ENCODE measurements at places on chromosomes 13 and 19.

GRCh38 chr13:93425411-93425810 is 198.8 kb downstream of the GPC6 start:
- peak; percentile 28 for DNase-seq

GRCh38 chr13:49521224-49521623 is 25.5 kb downstream of the PHF11 start:
- DNase-seq: no peak

DNA sequence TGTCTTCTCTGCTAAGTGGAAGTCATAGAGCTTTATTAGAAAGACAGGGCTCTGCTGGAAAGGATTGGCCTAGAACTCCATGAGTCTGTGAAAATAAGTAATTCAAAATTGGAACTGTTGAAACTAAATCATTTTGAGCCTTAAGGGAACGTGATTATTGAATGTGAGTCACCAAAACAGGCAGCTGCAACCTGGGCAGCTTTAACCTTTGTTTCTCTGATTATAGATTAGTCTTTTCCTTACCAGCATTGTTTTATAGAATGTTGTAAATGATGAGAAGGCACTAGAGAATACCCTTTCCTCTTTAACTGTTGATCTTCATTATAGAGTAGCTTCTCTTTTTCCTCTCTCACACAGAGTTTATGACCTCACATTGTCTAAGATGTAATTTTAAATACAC is 638.8 kb upstream of the SLITRK6 start:
- no peak for DNase-seq

- DNase-seq: no peak
Measured at GRCh38 chr13:31014456-31014855, 82.0 kb downstream of the TEX26 start.

DNA sequence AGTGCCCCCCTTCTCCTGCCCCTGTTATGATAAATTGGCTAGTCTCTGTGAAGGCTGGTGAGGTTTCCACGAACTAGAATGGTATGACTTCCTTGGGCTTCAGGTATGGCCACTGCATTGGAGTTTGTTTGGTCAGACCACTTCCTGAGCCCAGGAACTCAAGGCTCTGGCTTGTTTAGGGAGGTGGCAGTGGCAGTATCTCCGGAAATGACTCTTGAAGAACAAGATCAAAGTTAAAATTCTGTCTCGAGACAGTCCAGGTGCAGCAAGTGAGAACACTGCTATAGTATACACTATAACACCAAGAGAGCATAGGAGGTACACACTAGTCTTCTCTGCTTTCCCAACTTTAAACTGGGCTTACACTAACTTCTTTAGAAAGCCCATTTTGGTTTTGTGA is 309.1 kb downstream of the KLF12 start:
- DNase-seq: no peak

DNA sequence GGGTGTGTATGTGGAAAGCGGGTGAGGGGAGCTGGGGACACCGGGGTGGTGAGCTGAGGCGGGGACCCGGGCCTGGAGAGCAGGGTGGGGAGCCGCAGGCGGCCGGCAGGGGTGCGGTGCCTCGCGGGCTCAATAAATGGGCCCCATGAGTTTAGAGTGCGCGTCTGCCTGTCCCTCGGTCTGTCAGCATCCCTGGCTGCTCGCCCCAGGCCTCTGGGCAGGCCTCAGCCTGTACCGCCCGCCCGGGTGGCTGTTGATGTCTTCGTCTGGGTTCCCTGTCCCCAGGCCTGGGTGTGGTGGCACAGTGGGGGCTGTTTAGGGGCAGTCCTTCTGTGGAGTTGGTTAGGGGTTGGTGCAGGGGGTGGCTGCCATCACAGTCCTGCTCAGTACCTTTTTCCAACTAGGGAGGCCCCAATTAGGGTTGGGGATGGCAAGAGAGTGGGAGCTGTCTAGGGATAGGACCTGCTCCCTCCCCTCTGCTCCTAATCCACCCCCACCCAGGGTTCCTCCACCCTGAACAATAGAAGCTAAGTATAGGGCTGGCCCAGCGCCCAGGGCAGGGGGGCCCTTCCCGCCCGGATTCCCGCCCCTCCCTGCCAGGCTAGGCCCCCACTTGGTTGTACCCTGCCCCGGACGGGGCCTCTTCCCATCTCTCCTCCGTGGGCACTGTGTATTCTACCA is 12.2 kb downstream of the CIC start:
- peak; percentile 31 for DNase-seq

- DNase-seq: no peak
Measured at GRCh38 chr19:45305421-45305820, 17.3 kb downstream of the CKM start.

DNA sequence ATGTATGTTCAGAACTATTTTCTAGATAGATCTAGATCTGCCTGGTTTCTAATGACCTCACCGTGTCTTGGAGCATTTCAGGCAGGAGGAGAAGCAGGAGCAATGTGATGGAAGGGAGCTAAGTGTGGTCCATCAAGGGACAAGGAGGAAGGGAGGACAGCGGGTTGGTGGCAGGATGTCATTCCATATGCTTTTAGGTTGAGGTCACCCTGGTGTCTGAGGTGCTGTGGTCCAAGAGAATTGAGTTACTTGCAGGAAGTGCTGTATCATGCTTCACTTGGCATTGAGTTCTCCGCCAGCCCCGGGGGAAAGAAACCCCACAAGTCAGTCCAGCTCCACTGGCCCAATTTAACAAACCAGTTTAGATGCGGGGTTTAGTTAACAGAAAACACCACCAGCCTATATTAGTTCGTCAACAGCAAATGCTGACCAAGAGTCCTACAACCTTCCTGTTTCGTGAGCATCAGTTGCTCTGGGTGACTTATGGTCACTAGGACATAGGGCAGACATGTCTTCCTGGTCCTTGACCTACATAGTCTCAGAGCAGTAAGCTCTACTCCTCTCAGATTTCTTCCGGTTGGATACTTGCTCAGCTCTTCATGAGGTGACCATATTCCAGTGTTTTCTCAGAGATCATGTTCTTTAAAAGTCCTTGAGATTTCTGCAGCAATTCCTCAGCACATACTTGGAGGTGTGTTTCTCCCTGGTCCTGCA is 79.4 kb downstream of the MBNL2 start:
- DNase-seq: no peak

DNA sequence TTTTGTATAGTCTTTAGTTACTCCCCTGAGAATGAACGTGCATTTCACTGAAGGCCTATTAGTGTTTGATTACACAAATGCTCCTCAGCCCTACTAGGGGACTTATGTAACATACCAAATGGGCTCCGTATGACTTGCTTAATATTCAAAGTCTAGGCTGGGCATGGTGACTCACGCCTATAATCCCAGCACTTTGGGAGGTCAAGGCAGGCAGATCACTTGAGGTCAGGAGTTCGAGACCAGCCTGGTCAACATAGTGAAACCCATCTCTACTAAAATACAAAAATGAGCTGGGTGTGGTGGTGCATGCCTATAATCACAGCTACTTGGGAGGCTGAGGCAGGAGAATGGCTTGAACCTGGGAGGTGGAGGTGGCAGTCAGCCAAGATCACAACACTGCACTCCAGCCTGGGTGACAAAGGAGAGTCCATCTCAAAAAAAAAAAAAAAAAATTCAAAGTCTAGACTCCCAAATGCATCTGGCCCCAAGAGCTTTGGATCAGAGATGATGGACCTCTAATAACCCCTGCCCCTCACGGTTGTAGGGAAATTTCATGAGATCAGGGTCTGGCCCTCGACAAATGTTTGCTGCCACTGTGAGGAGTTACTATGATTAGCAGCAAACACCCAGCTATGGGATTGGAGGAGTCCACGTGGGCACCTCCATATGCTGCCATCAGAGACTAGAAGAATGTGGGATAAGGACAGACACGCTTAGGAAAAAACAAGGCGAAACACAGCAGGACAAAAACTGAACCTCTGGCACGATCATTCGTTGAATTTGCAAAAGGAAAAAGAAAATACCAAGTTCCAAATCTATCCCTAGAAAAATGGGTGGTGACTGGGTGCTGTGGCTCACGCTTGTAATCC is 4.6 kb downstream of the FBXO17 start:
- no peak for DNase-seq

DNA sequence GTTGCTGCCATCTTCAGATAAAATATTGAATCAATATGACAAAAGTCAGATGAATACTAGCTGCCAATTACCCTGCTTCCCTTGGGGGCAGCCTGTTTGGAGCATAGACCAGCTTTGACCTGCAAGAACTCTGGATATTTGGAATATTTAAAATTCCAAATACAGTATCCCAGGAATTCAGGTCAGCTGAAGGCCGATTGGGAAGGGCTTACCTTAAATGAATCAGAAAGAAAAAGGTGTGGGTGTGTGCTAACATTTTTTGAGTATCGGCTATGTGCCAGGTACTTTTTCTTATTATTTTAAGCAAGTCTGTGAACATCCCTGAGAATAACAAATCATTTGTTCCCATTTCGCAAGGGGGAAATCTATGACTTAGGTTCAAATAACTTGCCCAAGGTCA is 1.8 kb upstream of the RUBCNL start:
- no peak for DNase-seq

DNA sequence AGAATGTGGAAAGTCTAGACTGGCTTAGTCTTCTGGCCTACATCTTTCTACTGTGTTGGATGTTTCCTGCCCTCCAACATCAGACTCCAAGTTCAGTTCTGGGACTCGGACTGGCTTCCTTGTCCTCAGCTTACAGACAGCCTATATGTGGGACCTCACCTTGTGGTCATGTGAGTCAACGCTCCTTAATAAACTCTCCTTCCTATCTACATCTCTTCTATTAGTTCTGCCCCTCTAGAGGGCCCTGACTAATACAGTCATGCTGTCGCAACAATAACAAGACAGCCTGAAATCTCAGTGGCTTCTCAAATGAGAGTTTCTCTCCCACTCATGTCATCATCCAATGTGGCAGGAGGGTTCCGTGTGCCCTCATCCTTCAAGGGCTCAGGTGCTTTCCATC is 347.8 kb downstream of the MZT1 start:
- DNase-seq: no peak

- DNase-seq: no peak
Measured at GRCh38 chr13:93505104-93505952, 278.7 kb downstream of the GPC6 start.

GRCh38 chr13:79457390-79457789 is 23.6 kb upstream of the NDFIP2 start:
- no peak for DNase-seq

- no peak for DNase-seq
Measured at GRCh38 chr19:56764196-56764695, 76.3 kb downstream of the PEG3 start.

DNA sequence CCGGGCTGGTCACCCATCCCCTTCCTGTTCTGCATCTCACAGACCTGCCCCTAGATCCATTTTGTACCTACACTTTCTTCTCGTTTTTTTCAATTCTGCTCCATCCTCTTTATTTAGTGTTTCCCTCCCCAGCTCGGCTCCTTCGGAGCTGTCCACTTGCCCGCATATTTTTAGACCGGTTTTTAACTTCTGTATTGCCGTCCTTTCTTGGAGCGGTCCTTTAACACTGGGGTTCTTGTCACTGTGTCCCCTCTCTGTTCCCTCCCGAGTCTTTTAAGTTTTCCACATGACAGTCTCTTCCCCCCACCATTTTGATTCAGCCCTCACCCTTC is 1.7 kb downstream of the ARHGAP35 start:
- DNase-seq: no peak

- peak; percentile 7 for DNase-seq
Measured at GRCh38 chr13:113113846-113114271, 8.3 kb downstream of the F7 start.

GRCh38 chr13:69644447-69644846 is 463.2 kb upstream of the ATXN8OS start:
- no peak for DNase-seq

GRCh38 chr13:73902296-73902695 is 231.9 kb downstream of the KLF12 start:
- no peak for DNase-seq

DNA sequence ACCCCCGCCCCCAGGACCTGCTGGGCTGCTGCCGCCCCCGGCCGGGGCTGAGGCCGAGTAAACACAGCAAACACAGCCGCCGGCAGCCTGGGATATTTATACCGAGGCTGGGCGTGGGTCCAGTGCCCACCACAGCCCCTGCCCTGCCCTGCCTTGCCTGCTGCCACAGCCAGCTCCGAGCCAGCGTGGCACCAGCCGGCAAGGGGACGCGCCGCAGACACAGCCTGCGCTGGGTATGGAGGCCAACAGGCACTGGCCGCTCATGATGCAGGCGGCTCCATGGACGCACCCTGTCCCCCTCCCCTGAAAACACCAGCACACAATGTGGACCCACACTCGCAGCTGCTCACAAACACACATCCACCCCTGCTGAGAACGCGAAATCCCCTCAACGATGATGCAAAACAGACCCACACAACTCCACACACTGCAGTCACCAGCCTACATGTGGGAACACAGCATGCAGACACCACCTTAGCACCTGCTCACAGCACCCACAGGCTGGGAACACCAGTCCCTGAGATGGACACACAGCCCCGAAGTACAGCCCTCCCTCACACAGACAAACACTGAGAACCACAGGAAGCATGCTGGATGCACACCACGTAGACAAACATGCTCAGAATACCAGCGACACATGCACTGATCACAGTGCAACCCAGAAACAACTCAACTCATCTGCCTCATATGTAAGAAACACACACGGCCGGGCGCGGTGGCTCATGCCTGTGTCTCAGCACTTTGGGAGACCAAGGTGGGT is 16.2 kb downstream of the CCDC97 start:
- no peak for DNase-seq

- DNase-seq: peak; percentile 65
Measured at GRCh38 chr19:920051-920864, 3.1 kb downstream of the KISS1R start.

DNA sequence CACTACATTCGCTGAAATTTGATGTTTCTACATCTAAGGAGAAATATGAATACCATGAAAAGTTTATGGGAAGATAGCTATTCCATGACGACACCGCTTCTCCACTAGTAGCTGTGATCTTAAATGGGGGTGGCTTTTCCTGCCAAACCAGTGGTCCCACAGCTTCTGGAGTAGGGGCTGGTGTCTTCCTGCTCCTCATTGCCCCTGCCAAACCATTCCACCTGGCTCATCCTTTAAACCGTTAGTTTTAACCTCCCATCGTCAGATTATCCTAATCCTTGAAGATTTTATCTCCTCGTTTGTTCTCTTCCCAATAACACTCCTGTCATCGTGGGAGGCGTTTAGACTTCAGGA is 568 bp upstream of the ZNF230 start:
- no peak for DNase-seq

Data from WERI-Rb-1 (cell line).